ENCODE measurements at places on chromosomes 13 and 19. TPM values are rescaled to one million over a fixed set of nuclear protein-coding genes. Genes with fewer than 3 reads are reported as not detected.

Gene SEMA6B
- total RNA-seq: 4.3 TPM

Gene GFY
- total RNA-seq: 0.14 TPM

Gene TMEM190
- 1.5 TPM for total RNA-seq

Gene ZNF260
- 3.6 TPM for total RNA-seq

Gene TMEM205
- total RNA-seq: 133 TPM

Gene DIAPH3
- total RNA-seq: 9.4 TPM

Gene ANKLE1
- 0.63 TPM for total RNA-seq
